ENCODE measurements at places on chromosomes 12 and 14.

- no peak for DNase-seq
These were observed 10.4 kb downstream of the SLC15A4 start for GRCh38 chr12:128813392-128813791.

- no peak for DNase-seq
These were observed 2.8 kb downstream of the GPR19 start for GRCh38 chr12:12693111-12693671.

- DNase-seq, result peak; percentile 61
These were observed 227.7 kb upstream of the CRY1 start for GRCh38 chr12:107320929-107321631.

- no peak for DNase-seq
These were observed 81.9 kb downstream of the ESRRB start for GRCh38 chr14:76457841-76458240.

DNA sequence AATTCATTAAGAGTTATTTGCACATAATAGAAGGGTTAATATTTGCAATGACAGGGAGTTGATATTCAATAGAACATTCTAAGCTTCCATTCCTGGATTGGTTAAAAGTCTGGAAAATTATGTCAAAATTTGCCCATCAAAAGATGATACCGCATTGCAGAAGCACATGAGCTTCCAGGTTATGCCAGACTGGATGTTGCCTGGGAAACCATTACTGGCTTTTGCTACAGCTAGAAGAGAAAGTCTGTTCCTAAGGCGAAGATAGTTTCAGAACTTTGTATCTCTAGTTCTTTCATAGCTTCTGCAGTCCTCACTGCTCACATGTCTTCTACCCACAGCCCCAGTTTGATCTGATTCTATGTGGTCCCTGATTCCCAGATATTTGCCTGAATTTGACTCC lies 122.4 kb upstream of the AMIGO2 start:
- no peak for DNase-seq

- DNase-seq, result no peak
These were observed 53.1 kb downstream of the NFKBIA start for GRCh38 chr14:35351497-35351896.

DNA sequence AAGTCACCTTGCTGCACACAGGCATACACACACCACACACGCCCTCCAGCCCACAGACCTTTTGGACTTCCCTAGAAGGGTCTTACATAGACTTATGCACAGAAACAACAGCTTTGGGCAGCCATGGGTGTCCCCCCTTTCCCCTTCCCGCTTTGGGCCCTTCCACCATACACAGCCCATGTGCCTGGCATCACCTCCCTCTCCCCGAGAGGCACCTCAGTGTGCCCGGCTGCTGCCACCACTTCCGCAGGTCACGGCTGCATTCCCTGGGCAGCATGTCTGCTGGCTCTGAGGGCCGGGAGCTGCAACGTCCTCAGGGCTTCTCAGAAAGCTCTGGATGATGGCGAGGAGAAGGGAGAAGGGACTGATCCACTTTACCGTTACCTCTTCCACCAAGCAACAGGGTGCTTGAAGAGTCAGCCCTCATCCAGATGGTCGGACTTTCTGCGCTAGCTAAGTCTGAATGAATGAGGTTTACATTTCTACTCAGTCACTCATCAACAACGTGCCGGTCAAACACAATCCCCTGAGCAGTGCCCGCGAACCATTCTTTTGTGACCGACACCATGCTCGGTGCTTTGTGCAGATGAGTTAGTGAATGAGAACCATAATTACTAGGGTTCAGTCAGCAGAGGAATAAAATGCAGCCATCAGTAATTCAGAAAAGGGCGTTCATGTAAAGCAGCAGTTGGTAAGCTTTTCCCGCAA lies 72.2 kb upstream of the BCL11B start:
- no peak for DNase-seq

DNA sequence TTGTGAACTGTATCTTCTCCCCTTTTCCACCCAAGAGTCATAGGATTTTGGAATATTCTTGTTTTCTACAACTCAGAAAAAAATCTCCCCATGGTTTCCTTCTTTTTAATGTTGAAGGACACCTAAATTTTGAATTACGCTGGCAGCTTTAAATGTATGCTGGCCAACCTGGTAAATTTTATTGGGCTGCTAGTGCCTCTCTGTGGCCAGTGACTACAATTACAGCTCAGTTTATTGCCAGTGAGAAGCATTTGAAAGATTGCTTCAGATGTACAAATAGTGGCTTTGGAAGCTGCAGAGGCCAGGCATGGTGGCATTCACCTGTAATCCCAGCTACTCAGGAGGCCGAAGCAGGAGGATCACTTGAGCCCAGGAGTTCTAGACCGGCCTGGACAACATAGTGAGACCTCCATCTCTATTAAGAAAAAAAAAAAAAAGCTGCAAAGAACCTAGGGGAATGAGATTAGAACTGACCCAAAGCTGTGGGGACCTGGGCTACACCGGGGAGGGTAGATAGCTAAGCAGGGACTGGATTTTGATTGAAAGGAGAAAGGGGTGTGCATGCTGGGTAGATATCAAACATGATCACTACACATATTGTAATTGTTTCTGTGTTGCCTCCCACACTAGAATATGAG lies 7.6 kb upstream of the RAB21 start:
- DNase-seq, result peak; percentile 78

- DNase-seq, result no peak
These were observed 215.0 kb downstream of the KIF26A start for GRCh38 chr14:104353221-104353920.

DNA sequence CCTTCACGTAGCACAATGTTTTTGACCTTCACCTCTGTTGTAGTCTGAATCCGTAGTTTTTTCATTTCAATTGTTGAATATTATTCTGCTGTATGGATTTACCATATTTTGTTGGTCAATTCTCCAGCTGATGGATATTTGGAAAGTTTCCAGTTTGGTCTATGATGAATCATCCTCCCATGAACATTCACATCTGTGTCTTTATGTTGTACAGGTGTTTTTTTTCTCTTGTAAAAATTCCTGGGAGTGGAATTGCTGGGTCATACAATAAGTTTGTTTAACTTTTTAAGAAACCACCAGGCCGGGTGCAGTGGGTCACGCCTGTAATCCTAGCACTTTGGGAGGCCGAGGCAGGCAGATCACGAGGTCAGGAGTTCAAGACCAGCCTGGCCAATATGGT lies 36.7 kb upstream of the GNG2 start:
- DNase-seq, result no peak

- DNase-seq, result no peak
These were observed 708.5 kb downstream of the C12orf50 start for GRCh38 chr12:87320724-87321123.

GRCh38 chr12:94762943-94763342 lies 112.6 kb upstream of the TMCC3 start:
- DNase-seq, result no peak

- no peak for DNase-seq
These were observed 24.3 kb upstream of the SUPT16H start for GRCh38 chr14:21408147-21408546.

DNA sequence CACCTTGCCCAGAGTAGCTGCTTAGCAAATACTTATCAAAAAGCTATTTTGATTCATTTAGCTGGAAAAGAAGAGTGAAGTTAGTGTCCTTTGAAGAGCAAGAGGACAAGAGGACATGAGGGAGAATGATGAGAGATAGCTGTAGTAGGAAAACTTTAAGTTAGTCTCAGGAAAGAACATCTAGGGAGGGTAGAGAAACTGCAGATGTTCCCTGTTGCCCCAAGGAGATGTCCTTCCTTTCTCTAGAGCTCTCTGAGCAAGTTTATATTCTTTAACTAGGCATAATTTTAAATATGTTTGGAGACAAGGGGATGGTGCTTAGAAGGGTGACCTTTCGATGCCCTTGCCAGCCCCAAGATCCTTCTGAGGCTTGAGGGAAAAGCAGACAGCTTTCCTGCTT lies 529.1 kb upstream of the TBX3 start:
- DNase-seq, result no peak

DNA sequence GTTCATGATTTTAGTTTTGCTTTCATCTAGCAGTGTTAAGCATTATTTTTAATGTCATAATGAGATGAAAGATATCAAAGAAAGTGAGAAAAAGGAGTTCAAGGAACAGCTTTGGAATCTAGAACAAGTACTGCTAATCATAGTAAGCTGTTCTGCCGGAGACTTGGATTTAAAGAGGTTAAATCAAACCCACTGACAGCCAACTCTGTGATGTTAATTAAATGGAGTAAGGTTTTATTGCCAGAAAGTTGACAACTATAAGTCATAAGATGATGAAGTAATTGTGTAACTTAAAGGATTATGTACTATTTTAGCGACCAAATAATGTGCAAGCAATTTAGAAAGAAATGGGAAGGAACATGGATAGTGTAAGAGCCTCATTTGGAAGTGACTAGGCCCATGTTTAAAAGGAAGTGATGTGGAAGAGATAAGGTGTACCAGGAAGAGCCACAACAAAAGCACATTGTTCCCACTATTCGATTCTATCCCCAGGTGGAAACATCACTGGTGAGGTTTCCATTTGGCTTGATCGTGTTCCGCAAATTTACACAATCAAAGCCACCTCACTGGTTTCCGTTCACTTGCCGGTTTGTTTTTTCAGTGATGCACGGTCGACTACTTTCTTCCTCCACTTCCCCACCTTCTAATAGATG lies 388.5 kb downstream of the PAWR start:
- no peak for DNase-seq

GRCh38 chr12:5633106-5633505 lies 201.2 kb downstream of the NTF3 start:
- no peak for DNase-seq

DNA sequence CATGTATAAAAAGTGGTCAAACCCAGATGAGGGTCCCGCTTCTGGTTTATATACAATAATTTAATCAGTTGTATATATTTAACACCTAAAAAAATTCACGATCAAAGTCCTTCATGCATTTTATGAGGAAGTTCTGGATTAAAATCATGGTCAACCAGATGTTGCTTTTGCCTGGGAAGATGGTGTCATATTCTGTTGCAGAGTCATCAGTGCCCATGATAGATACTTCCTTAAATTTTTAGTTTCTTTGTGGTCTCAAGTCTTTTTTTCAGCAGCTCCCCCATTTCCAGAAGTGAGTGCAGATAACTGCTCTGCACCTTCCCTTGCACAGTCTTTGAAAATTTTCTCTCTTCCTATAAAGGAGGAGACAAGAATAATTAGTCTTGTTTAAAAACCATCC lies 16.1 kb downstream of the ERP29 start:
- DNase-seq, result no peak

DNA sequence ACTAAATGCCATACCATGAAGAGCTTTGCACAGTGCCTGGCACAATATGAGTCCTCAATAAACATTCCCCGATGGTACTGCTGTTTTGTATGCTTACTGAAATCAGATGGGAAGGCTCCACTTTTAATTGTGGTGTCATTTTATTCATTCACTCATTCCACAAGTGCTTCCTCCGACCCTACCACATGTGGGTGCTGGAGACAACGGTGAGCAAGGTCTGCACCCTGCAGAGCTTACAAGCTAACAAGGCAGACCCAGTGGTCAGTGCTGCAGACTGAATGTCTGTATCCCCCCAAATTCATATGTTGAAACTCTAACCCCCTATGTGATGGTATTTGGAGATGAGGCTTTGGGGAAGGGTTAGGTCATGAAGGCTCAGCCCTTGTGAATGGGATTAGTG lies 48.3 kb downstream of the RFX4 start:
- DNase-seq, result no peak

GRCh38 chr12:107094183-107094448 lies 767 bp upstream of the CRY1 start:
- no peak for DNase-seq

DNA sequence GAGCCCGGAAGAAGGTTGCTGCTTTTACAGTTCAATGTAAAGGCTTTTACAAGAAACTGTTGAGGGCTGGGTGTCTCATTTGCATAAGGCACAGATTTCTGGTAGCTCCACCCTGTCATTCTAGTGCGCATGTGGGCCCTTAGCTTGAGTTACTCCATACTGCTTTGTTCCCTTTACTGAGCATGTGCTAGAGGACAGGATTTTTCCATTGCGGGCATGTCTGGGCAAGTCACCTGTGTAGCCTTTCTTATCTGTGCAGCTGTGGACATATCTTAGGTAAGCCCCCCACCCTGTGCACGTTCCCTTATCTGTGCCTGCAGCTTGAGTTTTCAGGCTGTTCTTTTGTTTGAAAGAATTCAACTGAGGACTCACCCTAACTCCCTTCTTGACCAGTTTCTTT lies 56.2 kb upstream of the ARHGAP5 start:
- no peak for DNase-seq

- no peak for DNase-seq
These were observed 237.9 kb downstream of the DACT1 start for GRCh38 chr14:58875613-58876012.

DNA sequence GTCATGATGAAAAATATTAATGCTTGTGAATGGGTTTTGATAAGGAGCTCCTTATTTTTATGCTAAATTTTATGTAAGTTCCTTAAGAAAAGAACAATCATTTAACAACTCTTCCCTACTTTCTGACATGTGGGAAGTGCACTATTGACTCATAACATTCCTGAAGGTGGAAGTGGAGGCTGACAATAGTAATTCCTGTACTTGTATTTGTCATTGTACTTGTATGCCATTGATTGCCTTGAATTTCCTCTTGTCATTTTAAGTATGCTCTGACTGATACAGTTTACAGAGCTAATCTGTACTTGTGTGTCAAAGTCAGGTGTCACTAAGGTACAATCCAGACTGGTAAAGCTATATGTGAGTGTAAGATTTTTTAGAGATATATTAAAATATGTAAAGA lies 440.0 kb downstream of the SLC16A7 start:
- no peak for DNase-seq

- no peak for DNase-seq
These were observed 33.0 kb downstream of the MTHFD1 start for GRCh38 chr14:64421166-64421565.

GRCh38 chr12:30908722-30909348 lies 17.7 kb upstream of the TSPAN11 start:
- no peak for DNase-seq

- no peak for DNase-seq
These were observed 3.6 kb upstream of the NPAS3 start for GRCh38 chr14:32934881-32935633.

DNA sequence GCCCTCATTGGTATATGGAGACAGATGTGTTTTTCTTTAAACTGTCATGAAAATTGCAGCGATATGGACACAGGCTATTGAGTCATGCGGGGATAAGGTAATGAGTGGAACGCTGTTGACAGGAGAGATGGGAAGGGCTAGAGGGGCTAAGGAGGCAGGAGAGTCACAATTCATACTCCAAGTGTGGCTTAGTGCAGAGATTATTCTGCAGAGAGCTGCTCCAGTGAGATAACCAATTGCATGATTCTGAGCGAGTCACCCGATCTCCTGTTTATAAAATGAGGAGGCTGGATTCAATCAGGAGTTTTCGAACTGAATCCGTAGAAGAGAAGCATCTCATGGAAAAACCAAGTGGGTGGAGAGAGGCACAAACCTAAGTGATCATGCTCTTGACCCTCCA lies 106.4 kb upstream of the PLEKHG7 start:
- no peak for DNase-seq

- DNase-seq, result peak; percentile 14
These were observed 36.9 kb downstream of the DIO3 start for GRCh38 chr14:101598159-101598558.
